RWPE2 (cell line): ENCODE measurements at places on chromosomes 5 and 9.

GRCh38 chr9:134570151-134570621 is 71.4 kb upstream of the COL5A1 start:
- H3K4me1 ChIP-seq = no peaks in the 10 kb centered on the region
- no peak overlapping the region for H3K27ac ChIP-seq
- H3K36me3 ChIP-seq = no peaks in the 10 kb centered on the region
- H3K27me3 ChIP-seq = no peaks in the 10 kb centered on the region

GRCh38 chr9:1709347-1709746 is 305.8 kb upstream of the SMARCA2 start:
- no peak overlapping the region for H3K27ac ChIP-seq
- no peak overlapping the region for H3K4me3 ChIP-seq
- peaks cover 9% of the 10 kb centered on the region for H3K4me1 ChIP-seq
- no peaks in the 10 kb centered on the region for H3K36me3 ChIP-seq
- no peaks in the 10 kb centered on the region for H3K27me3 ChIP-seq

DNA sequence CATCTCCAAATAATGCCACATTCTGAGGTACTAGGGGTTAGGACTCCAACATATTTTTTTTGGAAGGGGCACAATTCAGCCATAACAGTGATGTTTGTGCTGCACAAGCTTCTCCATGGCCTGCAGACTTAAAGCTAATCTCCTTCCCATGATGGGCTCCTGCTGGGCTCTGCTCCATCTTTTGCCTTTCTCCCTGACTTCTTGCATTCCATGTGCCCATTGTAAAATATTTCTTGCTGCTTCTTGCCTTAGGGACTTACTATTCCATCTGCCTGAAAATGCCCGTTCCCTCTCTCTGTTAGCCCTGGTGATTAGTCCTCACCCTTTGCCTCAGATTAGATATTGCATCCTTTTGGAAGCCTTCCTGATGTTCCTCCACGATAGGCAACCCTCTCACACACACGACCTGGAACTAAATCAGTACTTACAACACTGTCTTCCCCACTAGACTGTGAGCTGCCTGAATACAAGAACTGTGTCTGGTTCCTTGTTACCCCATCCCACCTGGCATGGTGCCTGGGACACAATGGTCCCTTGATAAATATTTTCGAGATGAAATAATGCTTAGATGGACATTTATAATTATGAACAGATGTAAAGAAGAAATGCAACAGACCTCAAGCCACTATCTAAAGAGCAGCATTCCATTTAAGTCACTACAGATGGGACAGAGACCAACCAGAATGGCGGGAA is 33.5 kb downstream of the OR1J1 start:
- no peak for DNase-seq
- H3K27me3 ChIP-seq = no peaks in the 10 kb centered on the region
- H3K27ac ChIP-seq = no peak overlapping the region
- H3K36me3 ChIP-seq = no peaks in the 10 kb centered on the region
- peaks cover 2% of the 10 kb centered on the region for H3K4me1 ChIP-seq

GRCh38 chr5:168600409-168600808 is 21.2 kb upstream of the PANK3 start:
- H3K27me3 ChIP-seq = no peaks in the 10 kb centered on the region
- no peak for DNase-seq
- no peaks in the 10 kb centered on the region for H3K4me1 ChIP-seq
- H3K36me3 ChIP-seq = no peaks in the 10 kb centered on the region
- H3K4me3 ChIP-seq = no peak overlapping the region

DNA sequence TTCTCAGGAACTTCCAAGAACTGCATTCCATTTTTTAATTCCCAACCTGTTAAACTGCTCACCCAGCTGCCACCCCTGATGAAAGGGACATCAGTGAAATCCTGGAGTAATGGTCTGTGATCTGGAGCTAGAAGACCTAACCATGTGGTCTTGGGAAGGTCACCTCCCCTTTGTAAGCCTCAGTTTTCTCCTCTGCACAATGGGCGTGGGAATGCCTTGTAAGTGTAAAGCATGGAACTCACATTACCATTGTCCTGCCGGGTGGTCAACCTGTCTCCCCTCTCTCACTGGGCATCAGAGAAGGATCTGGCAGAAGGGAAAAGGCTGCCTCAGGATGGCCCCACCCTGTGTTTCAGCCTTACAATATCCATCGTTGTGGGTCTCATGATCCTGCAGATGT is 15.3 kb upstream of the CCDC180 start:
- no peaks in the 10 kb centered on the region for H3K4me1 ChIP-seq
- no peak overlapping the region for H3K4me3 ChIP-seq
- H3K27ac ChIP-seq = no peak overlapping the region
- no peak for DNase-seq

GRCh38 chr5:79872291-79872690 is 118.8 kb downstream of the MTX3 start:
- no peaks in the 10 kb centered on the region for H3K4me1 ChIP-seq
- H3K36me3 ChIP-seq = no peaks in the 10 kb centered on the region
- H3K4me3 ChIP-seq = no peak overlapping the region

GRCh38 chr9:129523943-129524581 is 96.8 kb downstream of the C9orf50 start:
- H3K36me3 ChIP-seq = no peaks in the 10 kb centered on the region
- DNase-seq = no peak
- no peak overlapping the region for H3K27ac ChIP-seq
- H3K27me3 ChIP-seq = no peaks in the 10 kb centered on the region
- H3K4me1 ChIP-seq = no peaks in the 10 kb centered on the region
- no peak overlapping the region for H3K4me3 ChIP-seq

- no peaks in the 10 kb centered on the region for H3K36me3 ChIP-seq
- H3K27ac ChIP-seq = no peak overlapping the region
- no peaks in the 10 kb centered on the region for H3K4me1 ChIP-seq
These were observed 95.1 kb downstream of the ZNF354C start for GRCh38 chr5:179154991-179155955.

DNA sequence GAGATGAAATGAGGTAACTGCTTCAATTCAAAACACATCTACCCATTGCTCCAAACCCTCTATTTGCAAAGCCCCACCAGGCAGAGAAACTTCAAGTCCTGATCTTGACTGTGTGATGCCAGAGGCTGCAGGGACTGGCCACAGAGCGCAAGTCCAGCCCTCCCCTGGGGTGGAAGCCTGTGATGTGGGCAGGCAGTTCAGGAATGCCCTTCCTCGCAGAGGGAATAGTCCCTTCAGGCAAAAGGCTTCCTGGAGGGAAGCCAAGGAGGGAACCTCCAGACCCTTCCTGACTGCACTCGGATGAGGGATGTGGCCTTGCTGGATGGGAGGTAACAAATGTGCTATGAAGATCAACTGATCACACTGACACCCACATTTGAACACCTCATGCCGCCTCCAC is 131.2 kb downstream of the SLIT3 start:
- H3K36me3 ChIP-seq = no peaks in the 10 kb centered on the region
- no peak overlapping the region for H3K4me3 ChIP-seq
- H3K27me3 ChIP-seq = no peaks in the 10 kb centered on the region
- H3K27ac ChIP-seq = no peak overlapping the region

GRCh38 chr9:135320943-135321342 is 158.6 kb upstream of the PPP1R26 start:
- H3K27ac ChIP-seq = no peak overlapping the region
- H3K36me3 ChIP-seq = no peaks in the 10 kb centered on the region
- H3K4me1 ChIP-seq = no peaks in the 10 kb centered on the region

DNA sequence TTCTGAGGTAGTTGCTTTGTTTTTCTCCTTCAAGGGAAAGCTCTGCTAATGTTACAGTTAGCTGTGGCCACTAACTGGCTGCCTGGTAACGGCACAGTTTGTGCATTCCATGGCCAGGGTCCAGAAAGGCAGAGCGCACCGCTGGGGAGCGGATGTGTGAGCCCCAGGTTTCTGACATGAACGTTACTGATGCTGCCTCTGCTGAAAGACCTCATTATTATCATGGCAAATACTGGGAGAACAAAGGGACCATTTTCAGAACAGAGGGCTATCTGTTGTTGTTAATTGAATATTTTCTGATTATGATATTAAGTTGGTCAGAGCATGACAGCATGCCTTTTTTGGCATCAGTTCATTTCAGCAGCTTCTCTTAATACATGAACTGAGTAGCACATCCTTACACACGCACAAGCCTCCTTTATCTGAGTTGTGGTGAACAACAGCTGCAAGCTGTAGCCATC is 134.1 kb downstream of the NUDT12 start:
- no peak for DNase-seq
- H3K27me3 ChIP-seq = no peaks in the 10 kb centered on the region
- no peaks in the 10 kb centered on the region for H3K36me3 ChIP-seq
- no peaks in the 10 kb centered on the region for H3K4me1 ChIP-seq

GRCh38 chr9:2180154-2180553 is 165.0 kb downstream of the SMARCA2 start:
- no peaks in the 10 kb centered on the region for H3K4me1 ChIP-seq
- no peak overlapping the region for H3K4me3 ChIP-seq
- no peaks in the 10 kb centered on the region for H3K27me3 ChIP-seq
- no peak overlapping the region for H3K27ac ChIP-seq
- no peak for DNase-seq
- H3K36me3 ChIP-seq = no peaks in the 10 kb centered on the region; the same call in 1 of the 2 replicates

DNA sequence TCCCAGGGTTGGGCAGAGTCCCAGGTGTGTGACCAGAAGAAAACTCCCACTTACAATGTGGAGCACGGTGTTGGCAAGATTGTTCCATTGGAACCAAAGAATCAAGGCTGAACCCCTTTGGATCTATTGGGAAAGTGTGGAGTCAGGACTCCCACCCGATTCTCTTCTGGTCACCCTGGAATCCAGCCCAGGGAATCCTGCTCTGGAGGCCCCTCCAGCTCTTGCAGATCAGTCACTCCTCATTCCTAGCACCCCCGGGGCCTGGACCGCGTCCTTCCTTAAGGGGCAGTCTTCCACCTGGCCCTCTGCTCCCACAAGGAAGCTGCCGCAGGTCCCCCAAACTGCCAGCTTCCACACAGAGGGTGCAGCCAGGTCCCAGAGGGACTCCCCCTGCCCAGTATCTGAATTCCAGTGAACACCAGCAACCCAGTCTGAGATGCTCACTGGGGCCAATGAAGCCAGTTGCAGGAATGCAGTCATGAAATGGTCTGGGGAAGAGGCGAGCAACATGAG is 170.1 kb downstream of the GADD45G start:
- H3K27me3 ChIP-seq = no peaks in the 10 kb centered on the region
- H3K4me3 ChIP-seq = no peak overlapping the region
- H3K36me3 ChIP-seq = no peaks in the 10 kb centered on the region
- H3K27ac ChIP-seq = no peak overlapping the region
- H3K4me1 ChIP-seq = no peaks in the 10 kb centered on the region

DNA sequence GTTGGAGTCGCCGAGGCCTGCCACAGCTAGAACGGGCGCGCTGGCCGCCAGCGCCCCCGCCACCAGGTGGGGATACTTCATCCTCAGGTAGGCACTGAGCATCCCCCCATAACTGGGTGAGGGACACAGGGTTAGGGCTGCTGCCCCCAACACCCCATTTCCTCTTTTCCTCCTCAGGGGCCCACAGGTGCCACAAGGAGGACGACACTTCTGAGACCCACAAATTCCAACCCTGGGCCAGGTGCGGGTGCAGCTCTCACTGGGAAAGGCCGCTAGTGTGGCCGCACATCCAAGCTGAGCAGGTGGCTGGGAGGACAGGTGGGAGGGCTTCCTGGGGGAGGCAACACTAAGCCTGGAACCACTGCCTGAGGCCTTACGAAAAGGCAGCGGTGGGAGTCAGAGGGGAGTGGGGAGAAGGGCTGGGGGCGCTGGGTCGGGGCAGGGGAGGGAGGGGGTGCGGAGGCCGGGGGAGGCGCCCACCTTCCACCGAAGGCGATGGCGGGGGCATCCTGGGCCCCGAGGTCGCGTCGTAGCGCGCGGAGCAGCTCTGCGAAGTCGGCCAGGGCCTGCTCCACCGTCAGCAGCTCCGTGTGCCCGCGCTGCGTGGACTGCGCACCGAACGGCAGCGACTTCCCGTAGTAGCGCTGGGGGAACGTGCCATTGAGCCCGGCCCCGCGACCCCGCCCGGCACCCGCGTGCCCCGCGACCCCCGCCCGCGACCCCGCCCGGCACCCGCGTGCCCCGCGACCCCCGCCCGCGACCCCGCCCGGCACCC is 961 bp downstream of the DPP7 start:
- no peak overlapping the region for H3K4me3 ChIP-seq
- no peak for DNase-seq
- no peak overlapping the region for H3K27ac ChIP-seq

DNA sequence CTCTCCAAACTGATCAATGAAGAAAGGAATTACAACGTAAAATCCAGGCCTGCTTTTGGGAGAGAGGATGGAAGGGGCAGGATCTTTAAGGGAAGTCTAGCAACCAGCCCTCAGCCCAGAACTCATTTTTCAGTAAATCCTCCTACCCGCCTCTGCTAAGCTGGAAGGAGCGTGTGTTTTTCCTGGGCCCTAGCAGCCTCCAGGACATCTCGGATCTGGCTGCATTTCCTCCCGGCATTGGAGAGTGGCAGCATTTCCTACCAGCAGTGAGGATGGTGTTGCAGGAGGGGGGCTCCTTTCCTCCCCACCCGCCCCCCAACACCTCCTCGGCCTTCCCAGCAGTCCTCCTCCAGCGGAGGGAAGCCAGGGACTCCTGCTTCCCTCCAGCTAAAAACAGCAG is 54.5 kb downstream of the DCP2 start:
- H3K4me3 ChIP-seq = no peak overlapping the region
- H3K27me3 ChIP-seq = no peaks in the 10 kb centered on the region
- H3K36me3 ChIP-seq = peaks cover 33% of the 10 kb centered on the region
- no peak overlapping the region for H3K27ac ChIP-seq
- H3K4me1 ChIP-seq = no peaks in the 10 kb centered on the region

DNA sequence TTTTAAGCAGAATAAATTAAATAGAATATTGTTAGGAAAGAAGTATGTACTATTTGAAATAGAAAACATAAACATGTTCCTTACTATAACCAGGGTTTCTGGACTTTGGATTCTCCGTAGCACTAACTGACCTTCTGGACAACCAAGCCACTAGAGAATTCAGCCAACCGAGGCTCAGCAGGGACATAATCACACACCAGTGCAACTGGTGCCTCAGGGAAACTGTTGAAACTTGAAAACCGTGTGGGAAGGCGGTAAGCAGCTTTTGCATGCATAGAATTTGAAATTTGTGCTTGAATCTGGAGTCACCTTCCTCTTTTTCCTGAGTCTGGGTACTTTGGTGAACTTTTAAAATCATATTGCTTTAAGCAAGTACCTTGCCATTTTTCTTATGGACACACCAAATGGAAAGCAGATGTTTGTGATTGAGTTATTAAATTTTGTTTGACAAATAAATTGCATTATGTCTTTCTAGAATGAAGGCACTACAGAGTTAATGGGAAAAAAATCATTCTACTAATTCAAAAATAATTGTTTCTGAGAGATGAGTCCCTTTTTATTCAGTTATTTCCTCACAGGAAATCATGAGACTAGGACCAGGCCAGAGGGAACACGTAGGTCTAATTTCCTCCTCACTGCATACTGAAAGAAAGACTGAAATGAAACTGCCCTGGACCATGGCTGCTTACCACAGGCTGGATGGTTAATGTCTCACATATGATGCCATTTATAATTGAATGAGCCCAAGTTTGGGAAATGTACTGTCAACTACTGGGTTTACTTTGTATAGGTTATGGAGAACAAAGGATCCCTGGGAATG is 20.6 kb upstream of the SCAMP1 start:
- DNase-seq = no peak
- H3K4me3 ChIP-seq = no peak overlapping the region
- no peak overlapping the region for H3K27ac ChIP-seq
- H3K27me3 ChIP-seq = no peaks in the 10 kb centered on the region
- H3K4me1 ChIP-seq = no peaks in the 10 kb centered on the region
- H3K36me3 ChIP-seq = no peaks in the 10 kb centered on the region

- DNase-seq = no peak
- no peaks in the 10 kb centered on the region for H3K27me3 ChIP-seq
- no peak overlapping the region for H3K27ac ChIP-seq
- H3K36me3 ChIP-seq = peaks cover 80% of the 10 kb centered on the region
These were observed 51.5 kb downstream of the MTMR12 start for GRCh38 chr5:32261198-32261597.

GRCh38 chr9:12272471-12273120 is 420.6 kb upstream of the TYRP1 start:
- no peak for DNase-seq
- no peak overlapping the region for H3K27ac ChIP-seq
- H3K4me1 ChIP-seq = no peaks in the 10 kb centered on the region
- no peaks in the 10 kb centered on the region for H3K36me3 ChIP-seq
